ENCODE measurements at places on chromosomes 7 and 10.
A peak's percentile ranks its signal among the peaks of the same experiment; 100 is the strongest.

DNA sequence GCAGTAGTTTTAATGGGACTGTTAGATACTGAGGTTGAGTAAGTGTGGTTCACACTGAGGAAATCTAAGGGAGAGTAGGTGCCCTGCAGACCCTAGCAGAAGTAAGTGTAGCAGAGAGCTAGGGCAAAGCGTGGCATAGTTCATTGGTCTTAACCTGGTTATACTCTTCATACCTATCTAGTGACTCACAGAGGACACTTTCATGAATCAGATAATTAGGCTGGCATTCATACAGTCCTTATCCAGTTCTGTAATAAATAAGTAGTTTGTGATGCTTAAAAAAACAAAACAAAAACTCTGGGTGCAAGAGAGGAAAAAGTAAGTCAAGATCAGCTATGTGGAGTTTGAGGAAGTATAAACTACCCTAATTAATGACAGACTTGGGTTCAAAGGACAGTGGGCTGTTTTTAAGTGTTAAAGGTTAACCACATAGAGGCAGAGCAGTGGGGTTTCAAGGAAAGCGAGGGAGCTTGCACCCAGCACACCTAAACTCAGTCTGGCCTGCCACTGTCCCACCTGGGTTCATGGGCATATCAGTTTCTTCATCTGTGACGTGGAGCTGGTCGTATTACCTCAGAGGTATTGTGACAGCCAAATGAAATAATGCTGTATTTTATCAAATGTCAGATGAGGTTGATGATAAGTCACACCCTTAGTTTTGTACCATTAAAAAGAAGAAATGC lies 27.1 kb downstream of the LMTK2 start:
- DNase-seq: no peak

DNA sequence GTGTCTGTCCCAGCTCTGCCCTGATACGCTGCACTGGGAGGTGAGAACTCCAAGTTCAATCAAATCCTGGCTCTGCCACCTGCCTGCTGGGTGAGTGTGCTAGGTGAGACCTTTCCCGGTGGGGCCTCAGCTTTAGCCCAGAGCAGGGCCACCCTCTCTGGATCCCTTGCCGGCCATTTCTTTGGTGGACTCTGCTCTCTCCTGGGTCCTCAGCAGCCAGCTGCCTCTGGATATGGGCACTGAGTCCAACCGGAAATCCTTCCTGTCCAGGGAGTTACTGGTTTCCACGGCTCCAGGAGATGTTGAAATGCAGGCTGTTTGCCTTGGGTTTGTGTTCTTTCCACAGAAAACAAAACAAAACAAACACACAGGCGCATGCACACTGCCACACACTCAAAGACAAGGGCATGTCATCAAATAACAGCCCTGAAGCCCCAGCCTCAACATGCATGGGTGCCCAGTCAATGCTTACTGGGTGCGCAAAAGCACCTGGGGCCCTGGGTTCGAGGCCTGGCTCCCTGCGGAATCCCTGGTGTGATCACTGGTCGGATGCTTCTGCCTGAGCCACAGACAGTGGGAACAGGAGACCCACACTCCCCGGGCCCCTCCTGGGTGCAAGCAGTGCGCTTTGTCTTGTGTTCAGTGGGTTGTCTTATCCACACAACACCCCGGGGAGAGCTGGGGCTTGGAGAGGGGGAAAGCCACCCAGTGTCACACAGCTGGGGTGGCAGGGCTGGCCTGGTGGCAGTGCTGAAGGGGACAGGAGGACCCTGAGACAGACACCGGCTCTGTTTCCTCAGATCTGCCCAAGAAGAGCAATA lies 33.1 kb downstream of the PPIF start:
- DNase-seq: no peak

GRCh38 chr10:51629934-51630639 lies 69.3 kb downstream of the CSTF2T start:
- DNase-seq: no peak

GRCh38 chr10:20289070-20289828 lies 473.0 kb downstream of the PLXDC2 start:
- no peak for DNase-seq

- peak; percentile 21 for DNase-seq
These were observed 1.1 kb upstream of the VOPP1 start for GRCh38 chr7:55573234-55573900.

DNA sequence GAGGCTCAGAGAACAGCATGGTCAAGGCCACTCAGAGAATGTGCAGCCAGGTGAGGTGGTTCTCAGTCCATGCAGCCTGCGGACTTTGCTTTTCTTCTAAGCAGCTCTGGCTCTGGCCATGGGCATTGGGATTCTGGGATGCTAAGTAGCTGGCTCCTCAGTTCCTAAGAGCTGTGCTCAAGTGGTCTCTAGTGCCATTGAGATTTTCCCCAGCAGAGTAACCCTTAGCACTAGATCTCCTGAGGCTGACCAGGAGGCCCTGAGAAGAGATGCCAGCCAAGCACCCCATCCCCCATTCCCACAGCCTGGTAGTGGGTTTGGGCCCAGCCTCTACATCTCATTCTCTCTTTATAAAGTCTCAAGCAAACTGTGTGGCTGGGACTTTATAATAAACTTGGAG lies 77.1 kb downstream of the KCNMA1 start:
- DNase-seq: no peak

GRCh38 chr10:33803248-33803647 lies 468.8 kb upstream of the NRP1 start:
- no peak for DNase-seq
